ENCODE measurements at places on chromosomes 11 and 22.

- H3K4me3 ChIP-seq, result no peak overlapping the region
- H3K27me3 ChIP-seq, result no peaks in the 10 kb centered on the region
- no peak for DNase-seq
- H3K36me3 ChIP-seq, result no peaks in the 10 kb centered on the region
These were observed 163.7 kb upstream of the NTM start for GRCh38 chr11:131206671-131207070.

GRCh38 chr22:47168900-47169800 lies 406.7 kb downstream of the TBC1D22A start:
- DNase-seq, result no peak
- H3K36me3 ChIP-seq, result peaks cover 54% of the 10 kb centered on the region
- peaks cover 13% of the 10 kb centered on the region for H3K4me1 ChIP-seq
- H3K27ac ChIP-seq, result no peak overlapping the region
- H3K27me3 ChIP-seq, result no peaks in the 10 kb centered on the region

- H3K27ac ChIP-seq, result no peak overlapping the region
- no peak overlapping the region for H3K4me3 ChIP-seq
- H3K27me3 ChIP-seq, result no peaks in the 10 kb centered on the region
- no peak for DNase-seq
These were observed 1396.2 kb upstream of the TENM4 start for GRCh38 chr11:80837051-80837450.

GRCh38 chr11:65478388-65479183 lies 20.3 kb upstream of the MALAT1 start:
- no peaks in the 10 kb centered on the region for H3K27me3 ChIP-seq
- H3K4me1 ChIP-seq, result peaks cover 17% of the 10 kb centered on the region
- DNase-seq, result no peak
- no peak overlapping the region for H3K4me3 ChIP-seq
- peaks cover 4% of the 10 kb centered on the region for H3K36me3 ChIP-seq
- no peak overlapping the region for H3K27ac ChIP-seq

GRCh38 chr11:82038154-82038553 lies 695.5 kb downstream of the FAM181B start:
- no peak overlapping the region for H3K27ac ChIP-seq
- no peaks in the 10 kb centered on the region for H3K36me3 ChIP-seq
- H3K4me1 ChIP-seq, result no peaks in the 10 kb centered on the region
- H3K27me3 ChIP-seq, result no peaks in the 10 kb centered on the region

DNA sequence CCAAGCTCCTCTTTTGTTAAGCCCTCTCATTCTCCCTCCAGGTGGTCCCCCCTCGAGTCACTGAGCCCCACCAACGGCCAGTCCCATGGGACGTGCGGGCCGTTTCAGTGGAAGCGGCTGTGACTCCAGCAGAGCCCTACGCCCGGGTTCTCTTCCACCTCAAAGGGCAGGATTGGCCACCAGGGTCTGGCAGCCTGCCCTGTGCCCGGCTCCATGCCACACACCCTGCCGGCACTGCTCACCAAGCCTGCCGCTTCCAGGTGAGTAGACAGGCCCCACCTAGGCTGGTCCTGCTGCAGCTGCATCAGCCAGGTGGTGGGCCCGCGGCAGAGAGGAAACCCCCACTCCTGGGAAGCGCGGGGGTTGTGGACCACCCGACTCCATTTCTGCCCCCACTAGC lies 3.3 kb downstream of the TMEM132A start:
- peaks cover 11% of the 10 kb centered on the region for H3K36me3 ChIP-seq
- peaks cover 4% of the 10 kb centered on the region for H3K27me3 ChIP-seq
- no peak overlapping the region for H3K27ac ChIP-seq
- peaks cover 52% of the 10 kb centered on the region for H3K4me1 ChIP-seq
- H3K4me3 ChIP-seq, result no peak overlapping the region

DNA sequence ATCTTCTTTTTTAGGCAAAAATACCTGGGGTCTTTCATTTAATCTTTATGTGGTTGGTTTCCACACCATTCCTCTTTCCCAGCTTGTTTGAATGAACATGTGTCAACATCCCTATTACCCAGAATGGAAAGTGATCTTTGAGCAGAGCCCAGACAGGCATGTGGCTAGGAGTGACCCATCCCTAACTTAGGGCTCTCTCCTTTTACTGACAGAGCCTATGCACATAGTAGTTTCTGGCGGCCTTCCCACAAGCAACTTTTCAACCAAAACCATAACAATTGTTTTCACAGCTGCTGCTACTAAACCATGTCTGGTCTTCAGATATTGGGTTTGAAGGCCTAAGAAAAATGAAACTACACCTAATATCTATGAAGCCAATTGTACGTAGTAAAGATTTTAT lies 107.5 kb downstream of the TENM4 start:
- H3K27me3 ChIP-seq, result peaks cover 3% of the 10 kb centered on the region
- no peaks in the 10 kb centered on the region for H3K36me3 ChIP-seq
- no peaks in the 10 kb centered on the region for H3K4me1 ChIP-seq
- H3K27ac ChIP-seq, result no peak overlapping the region
- no peak overlapping the region for H3K4me3 ChIP-seq

DNA sequence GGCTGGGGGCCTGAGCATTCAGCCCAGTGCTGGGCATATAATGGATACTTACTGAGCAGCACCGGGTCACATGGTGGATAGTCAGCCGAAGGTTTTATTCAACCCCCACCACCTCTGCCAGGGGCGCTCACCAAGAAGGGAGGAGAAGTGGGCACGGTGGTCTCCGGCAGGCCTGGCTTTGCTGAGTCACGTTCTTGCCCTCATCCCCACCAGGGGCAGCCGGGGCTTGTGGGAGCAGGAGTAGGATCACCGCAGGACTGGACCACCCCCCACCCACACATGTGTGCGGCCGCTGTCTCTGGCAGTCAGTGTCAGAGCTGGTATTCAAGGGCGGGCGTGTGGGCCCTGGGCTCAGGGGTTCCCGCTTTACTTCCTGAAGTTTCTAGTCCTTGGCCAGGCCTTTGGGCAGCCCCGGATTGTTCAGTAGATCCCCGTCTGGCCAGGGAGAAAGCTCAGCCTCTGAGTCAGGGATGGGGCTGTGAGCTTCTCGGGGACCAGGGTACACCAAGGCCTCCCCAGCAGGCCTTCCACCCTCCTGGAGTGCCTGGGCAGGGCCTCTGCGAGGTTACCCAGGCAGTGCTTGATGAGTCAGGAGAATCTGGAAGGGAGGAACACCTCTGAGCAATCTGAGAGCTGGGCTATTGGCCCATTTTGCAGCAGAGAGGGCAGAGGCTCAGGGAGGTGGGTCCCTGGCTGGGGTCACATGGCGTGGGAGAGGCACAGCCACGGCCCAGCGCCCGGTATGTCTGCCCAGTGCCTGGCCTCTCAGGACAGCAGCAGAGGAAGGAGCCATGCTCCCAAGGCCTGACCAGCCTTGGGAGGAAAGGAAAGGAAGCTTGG lies 60.6 kb downstream of the RTL6 start:
- H3K36me3 ChIP-seq, result no peaks in the 10 kb centered on the region
- no peak for DNase-seq
- H3K27me3 ChIP-seq, result peaks cover 3% of the 10 kb centered on the region
- no peaks in the 10 kb centered on the region for H3K4me1 ChIP-seq

Data from activated B cell treated with CpG ODN at 0.5 μM for 24 hours (primary cell).